Activated CD4-positive, CD25-positive, alpha-beta regulatory T cell treated with anti-CD3 and anti-CD28 coated beads, Interleukin-2, amount 50 U/mL, for 16 hours (primary cell): ENCODE measurements at places on chromosomes 1 and 21.

- DNase-seq = no peak
These were observed 82.8 kb downstream of the AXDND1 start for GRCh38 chr1:179448437-179449149.

- DNase-seq = no peak
These were observed 73.7 kb downstream of the LRRC8D start for GRCh38 chr1:89894210-89895201.

GRCh38 chr1:202088206-202088605 is 34.5 kb upstream of the GPR37L1 start:
- no peak for DNase-seq

- DNase-seq = no peak
These were observed 4.9 kb downstream of the MEX3A start for GRCh38 chr1:156077430-156077760.

DNA sequence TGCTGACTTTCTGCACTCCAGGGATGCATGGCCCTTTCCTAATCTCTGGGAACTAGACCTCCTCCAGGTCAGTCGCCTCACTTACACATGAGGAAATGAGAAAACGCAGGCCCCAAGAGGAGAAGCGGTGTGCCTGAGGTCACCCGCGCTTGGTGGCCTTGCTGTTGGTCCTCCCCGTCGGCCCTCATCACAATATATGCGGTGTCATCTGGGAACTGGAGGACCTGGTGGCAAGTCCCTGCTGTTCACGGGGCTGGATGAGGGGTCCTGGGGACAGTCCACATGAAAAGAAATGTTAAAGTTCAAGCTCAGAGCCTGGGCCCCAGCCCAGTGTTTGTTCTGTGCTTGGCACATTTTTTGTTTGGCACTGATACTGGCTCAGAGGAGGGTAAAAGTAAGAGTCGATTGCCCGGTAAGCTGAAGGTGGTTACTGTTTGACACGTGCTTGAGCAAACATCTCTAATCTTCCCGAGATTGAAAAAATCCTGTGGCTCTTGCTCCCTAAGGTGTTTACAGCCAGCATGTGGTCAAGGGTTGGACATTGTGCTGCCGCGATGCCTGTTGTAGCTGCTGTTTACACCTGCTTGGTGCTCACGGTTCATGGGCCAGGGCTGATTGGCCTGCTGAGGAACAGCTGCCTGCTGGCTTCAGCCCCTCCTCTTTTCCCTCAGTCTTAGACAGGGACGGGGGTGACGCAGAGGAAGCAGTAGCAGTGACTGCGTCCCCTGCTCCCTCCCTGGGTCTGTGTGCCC is 5.2 kb downstream of the COQ8A start:
- DNase-seq = no peak

GRCh38 chr1:47593013-47593568 is 155.2 kb downstream of the FOXD2 start:
- no peak for DNase-seq

GRCh38 chr1:93704052-93704451 is 22.4 kb upstream of the BCAR3 start:
- DNase-seq = no peak

GRCh38 chr1:219413536-219413935 is 199.4 kb downstream of the ZC3H11B start:
- no peak for DNase-seq

DNA sequence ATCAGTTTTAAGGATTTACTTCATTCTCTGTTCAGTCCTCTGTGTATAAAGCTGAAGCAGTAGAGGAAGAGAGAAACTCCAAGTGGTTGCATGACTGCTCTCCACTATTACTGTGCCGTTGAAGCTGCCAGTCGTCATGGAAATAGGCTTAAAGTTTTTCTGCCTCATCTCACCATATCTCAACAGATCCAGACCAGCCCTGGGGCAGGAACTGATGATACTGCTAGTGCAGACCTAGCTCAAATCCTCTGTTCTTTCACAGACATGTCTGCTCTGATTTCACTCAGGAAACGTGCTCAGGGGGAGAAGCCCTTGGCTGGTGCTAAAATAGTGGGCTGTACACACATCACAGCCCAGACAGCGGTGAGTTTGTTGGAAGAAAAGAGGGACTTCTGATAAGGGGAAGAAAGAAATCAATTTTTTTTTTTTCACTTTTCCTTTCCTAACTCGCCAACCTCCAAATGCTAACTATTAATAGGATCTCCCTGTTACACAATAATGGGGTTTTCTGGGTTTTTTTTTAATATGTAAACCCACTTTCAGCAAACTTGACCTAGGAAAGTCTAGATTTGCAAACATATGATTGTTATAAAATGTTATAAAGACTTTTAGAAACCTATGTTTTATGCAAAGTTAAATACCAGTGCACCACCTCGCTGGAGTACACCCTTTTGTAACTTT is 22.2 kb upstream of the STRIP1 start:
- DNase-seq = no peak

DNA sequence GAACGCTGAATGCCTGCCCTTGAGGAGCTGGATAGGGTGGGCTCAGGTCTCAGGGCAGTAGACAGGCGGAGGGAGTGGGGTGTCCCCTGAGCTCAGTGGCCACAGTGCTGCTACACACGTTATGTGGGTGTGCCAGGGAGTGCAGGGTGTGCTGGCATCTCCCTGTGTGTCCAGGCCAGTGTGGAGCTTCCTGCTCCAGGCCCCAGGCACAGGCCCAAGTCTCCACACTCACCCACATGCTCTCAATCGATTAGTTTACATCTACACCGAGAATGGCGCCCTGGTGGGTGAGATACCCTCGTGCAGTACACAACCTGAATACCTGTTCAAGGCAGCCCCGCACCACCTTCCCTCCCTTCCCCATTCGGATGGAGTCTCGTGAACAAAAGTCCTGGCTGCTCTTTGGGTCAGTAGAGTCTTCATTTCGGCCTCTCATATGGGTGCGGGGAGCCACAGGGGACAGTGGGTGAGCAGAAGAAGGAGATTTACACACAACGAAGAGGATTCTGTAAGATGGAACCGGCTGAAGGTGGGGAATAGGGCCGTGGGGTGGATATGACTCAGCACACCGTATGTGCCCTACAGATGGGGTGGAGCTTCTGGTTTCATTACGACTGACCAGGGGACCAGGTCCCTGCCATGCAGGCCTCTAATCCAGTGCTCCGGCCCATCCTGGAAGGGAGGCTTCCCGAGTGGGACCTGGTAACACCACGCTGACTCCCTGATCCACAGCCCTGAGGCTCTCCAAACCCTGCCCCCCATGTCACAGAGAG is 93.3 kb downstream of the SPSB1 start:
- no peak for DNase-seq

DNA sequence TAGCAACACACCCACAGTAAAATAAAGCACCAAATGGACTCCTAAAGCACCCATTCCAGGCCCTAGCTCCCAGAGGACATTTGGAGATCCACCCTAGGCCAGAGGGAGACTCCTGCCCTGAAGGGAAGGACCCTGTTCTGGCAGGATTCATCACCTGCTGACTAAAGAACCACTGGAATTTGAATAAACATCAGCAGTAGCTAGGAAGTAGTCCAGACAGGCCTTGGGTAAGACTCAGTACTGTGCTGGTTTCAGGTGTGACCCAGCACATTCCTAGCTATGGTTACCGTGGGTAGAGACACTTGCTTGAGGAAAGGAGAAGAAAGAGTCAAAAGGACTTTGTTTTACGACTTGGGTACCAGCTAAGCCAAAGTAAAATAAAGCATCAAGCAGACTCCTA is 92.7 kb upstream of the LRRC7 start:
- no peak for DNase-seq

DNA sequence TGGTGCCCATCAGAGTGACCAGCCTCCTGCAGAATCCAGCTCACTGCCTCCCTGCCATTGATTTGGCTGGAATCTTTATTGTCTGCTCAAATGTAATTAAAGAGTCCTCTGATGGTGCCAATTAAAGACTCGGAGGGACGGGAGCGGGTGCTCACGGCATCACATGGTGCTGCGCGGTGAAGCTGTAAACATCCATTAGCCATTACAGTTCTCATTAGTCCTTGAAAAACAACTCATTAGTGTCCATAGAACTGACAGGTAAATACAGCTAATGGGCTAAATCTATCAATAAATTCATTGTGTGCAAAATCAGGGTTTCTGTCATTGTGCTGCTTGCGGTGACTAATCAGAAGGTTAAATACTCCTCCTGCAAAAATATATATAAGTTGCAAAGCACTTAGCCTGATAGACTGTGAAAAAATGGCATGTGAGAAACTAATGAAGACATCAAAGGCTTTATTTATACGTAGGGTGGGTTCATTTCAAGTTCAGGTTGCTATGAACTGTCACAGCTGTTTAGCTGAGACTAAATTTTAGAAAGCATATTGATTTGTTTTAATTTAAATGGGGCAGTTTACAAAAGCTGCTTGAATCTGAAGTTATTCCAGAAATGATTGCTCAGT is 289.8 kb upstream of the POU3F1 start:
- DNase-seq = no peak

GRCh38 chr1:162383091-162383490 is 1.6 kb downstream of the C1orf226 start:
- DNase-seq = no peak

DNA sequence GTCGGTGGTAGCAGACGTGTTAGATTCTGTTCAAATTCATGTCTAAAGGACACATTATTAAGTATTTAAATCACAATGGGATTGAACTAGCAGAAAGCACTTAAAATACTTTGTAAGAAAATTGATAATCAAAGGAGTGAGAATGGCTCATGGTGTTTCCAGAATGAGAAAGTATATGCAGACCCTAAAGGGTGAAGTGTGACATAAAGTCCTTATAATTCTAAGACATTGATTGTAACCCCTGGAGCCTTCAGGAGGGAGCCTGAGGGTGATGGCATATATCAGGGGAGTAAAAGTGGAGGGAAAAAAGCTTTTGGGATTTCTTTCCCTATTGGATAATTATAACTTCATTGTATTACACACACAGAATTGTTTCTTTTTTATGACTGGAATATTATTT is at the start of gene OR2C3:
Gene OR2C3, minus strand, starts transcription at position 101 of the 400 bp plus-strand sequence. CDS start 3,929 bp downstream, outside the sequence.
- DNase-seq = no peak

DNA sequence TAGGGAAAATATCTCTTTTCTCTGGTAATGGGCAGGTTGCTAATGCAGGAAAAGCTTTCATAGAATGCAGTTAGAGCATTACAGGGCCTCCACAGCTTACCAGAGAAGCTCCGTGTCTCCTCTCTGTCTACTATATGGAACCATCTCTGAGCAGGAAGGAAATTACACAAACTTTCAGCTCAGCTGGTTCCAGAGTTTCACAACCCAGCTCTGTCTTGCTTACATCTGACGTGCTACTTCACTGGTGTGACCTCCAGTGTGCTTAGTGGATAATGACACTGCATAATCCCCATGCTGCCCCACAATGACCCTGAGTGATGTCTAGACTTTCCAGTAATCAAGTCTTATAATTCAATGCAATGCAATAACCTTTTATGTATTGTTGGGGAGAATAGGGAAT is 4.3 kb upstream of the FGGY start:
- no peak for DNase-seq

DNA sequence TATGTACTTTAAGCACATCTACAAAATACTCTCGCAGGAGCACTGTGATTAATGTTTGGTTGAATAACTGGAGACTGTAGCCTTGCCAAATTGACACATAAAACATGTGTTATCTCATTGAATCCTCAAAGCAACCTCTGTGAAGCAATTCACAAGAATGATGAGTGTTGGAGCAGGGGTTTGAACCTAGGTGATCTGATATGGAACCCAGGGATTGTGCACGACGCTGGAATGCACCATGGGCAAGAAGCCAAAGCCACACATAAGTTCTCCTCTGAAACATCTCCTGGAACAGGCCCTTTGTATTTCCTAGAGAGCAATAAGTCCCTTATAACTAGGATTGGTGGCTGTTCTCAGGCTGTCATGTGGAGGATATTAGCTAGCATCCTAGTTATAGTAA is 124.6 kb upstream of the IVNS1ABP start:
- no peak for DNase-seq

DNA sequence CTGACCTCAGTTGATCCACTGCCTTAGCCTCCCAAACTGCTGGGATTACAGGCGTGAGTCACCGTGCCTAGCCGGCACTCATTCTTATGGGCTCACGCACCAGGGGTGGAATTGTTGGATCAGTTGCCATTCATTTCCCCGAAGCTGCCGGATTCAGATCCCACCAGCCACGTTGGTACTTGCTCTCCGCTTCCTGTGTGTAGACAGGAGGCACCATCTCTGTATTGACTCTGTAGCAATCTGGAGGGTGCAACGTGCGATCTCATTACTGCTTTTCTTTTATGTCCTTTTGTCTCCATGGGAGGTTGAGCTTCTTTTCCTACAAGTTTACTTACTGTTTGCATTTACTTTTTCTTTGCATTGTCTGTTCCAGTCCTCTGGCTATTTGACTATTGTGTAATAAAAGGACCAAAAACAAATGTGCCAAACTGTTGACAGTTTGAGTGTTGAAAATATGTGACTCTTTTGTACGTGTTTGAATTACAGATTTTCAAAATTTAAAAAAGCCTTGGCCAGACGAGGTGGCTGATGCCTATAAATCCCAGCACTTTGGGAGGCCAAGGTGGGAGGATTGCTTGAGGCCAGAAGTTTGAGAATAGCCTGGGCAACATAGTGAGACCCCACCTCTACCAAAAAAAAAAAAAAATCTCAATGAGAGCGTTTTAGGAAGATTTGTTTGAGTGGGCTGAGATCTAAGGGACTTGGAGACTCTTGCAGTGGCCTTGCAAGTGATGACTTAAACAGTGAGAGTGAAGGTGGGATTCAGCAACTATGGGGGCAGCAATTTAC is 39.1 kb downstream of the SPSB1 start:
- no peak for DNase-seq

DNA sequence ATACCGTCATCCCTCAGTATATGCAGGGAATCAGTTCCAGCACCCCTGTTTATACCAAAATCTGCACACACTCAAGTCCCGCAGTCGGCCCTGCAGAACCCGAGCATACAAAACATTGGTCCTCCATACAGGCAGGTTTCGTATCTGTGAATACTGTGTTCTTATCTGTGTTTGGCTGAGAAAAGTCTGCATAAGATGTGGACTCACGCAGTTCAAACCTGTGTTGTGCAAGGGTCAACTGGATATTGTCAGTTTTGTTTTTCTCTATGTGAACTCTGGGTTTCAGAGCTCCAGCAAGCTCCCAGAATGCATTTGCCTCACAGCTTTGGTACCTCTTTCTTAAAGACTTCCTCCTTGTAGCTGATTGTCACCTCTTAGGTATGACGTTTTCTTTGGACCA is 100.6 kb downstream of the NR5A2 start:
- DNase-seq = no peak

GRCh38 chr1:165452336-165453130 is 7.6 kb upstream of the RXRG start:
- DNase-seq = no peak

GRCh38 chr21:30958741-30959140 is 77.4 kb upstream of the KRTAP11-1 start:
- DNase-seq = no peak

DNA sequence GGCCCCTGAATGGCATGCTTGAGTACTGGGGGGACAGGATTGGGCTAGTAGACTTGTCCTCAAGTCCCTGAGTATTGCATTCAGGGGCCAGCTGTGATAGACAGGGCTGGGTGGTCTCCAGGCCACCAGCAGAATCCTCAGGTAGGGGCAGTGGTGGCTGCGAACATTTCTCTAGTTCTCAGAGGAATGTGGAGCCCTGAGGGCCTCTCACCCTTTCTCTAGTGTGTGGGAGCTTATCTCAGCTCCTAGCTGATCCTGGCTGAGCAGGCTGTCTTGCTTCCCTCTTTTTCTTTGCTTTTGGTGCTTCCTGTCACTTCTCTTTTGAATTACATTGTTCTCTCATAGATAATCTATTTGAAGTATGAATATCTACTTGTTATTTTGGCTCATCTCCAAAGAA is 30.0 kb upstream of the PM20D1 start:
- DNase-seq = no peak

GRCh38 chr1:39177706-39178105 is 26.8 kb upstream of the MACF1 start:
- no peak for DNase-seq

- no peak for DNase-seq
These were observed 332.0 kb upstream of the VAMP3 start for GRCh38 chr1:7438921-7439655.

- no peak for DNase-seq
These were observed 856 bp downstream of the NRDC start for GRCh38 chr1:51877434-51878307.
